Esophagus muscularis mucosa (tissue), 4 donors: ENCODE measurements at places on chromosomes 1 and 21. TPM values are rescaled to one million over a fixed set of nuclear protein-coding genes. Genes with fewer than 3 reads are reported as not detected.

DNA sequence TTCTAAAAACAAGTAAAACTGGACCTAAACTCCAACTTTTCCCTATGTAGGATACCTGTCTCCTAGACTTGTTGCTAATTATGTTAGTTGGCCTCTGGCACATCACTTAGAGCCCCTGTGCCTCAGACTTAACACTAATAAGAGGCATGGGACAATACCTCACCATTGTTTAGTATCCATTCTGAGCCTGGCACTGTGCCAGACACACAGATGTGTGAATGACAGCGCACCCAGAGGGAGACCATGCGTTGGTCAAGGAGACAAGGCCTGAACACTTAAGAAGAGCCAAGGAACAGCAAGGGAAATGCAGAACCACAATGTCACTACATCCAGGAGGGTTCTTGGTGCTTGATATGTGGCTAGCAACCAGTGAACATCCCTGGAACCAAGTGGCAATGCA lies 189.1 kb downstream of the FGGY start:
- no peak for DNase-seq

DNA sequence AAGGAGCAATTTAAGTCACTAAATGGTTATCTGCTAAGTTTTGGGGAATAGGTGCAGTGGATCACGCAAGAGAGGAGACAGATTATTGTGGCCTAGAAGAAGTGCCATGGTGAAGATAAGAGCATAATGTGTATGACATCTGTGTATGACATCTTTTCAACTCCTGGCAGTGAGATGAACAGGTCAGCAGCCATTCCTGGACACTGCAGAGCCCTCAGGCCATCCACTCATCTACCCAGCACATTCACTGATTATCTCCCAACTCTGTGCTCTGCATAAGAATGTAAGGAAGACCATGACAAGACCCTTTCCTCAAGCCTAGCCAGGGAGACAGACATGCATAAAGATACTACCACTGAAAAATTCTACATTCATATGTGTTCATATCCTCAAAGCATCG lies 73.7 kb downstream of the DDR2 start:
- DNase-seq = no peak

DNA sequence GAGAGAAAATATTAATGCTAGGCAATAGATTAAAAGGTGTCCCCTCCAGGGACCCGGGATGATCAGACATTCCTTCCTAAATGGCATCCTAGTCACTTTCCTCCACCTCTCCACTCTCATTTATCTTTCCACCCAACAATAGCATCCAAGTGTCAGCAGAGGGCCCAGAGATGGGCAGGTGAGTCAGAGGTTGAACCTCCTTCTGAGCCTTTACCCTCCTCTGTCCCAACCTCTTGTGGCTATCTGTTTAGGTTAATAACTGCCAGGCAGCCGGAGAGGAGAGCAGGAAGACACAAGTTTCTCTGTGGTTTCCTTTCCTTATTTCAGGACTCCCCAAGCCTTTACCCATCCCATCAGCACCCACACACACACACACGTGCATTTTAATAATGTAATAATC lies 4.1 kb downstream of the GJA5 start:
- no peak for DNase-seq

- DNase-seq = no peak
Measured at GRCh38 chr1:160993544-160994193, 27.3 kb downstream of the F11R start.

The RAP1GAP gene
- total RNA-seq = 0.71 TPM

The LCE2A gene
- not detected for total RNA-seq

GRCh38 chr1:95532335-95532734 lies 298.3 kb downstream of the RWDD3 start:
- no peak for DNase-seq

GRCh38 chr1:11746795-11747487 lies 11.0 kb downstream of the AGTRAP start:
- DNase-seq = no peak

- no peak for DNase-seq
Measured at GRCh38 chr1:116362050-116362449, 11.0 kb upstream of the ATP1A1 start.

DNA sequence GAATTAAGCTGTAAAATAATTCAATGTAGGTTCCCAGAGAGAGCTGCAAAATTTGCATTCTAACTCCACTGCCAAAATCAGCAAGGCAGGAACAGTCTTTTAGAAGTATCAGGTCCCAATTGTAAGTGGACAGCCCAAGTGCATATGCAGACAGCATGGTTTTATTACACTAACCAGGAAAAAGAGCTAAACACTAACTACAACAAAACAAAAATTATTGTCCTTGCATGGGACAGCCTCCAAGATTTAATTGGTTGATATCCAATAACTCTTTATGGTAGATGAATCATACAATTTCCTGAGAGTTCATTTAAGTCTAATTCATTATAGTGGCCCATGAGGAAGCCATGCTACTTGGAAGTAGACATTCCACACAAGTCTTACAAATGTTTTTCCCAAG lies 154.3 kb upstream of the ZNF648 start:
- no peak for DNase-seq

The HRNR gene
- not detected for total RNA-seq

The TTC34 gene
- total RNA-seq = 0.46 TPM

GRCh38 chr1:42949312-42950115 lies 9.2 kb downstream of the SLC2A1 start:
- DNase-seq = no peak
